Activated CD4-positive, alpha-beta T cell treated with anti-CD3 and anti-CD28 coated beads for 36 hours (primary cell): ENCODE measurements at places on chromosomes 16 and 17. TPM values are rescaled to one million over a fixed set of nuclear protein-coding genes. Genes with fewer than 3 reads are reported as not detected.
A peak's percentile ranks its signal among the peaks of the same experiment; 100 is the strongest.

The CBFA2T3 gene
- total RNA-seq = 0.34 TPM

The CA4 gene
- not detected for total RNA-seq

The SLC12A3 gene
- total RNA-seq = not detected

The RNF157 gene
- total RNA-seq = 24.0 TPM

The CCL1 gene
- total RNA-seq = 0.32 TPM

The ZKSCAN2 gene
- 5.5 TPM for total RNA-seq

The USP22 gene
- total RNA-seq = 173 TPM

The KIF2B gene
- total RNA-seq = not detected

The SMTNL2 gene
- total RNA-seq = not detected

The PRCD gene
- not detected for total RNA-seq

The NUFIP2 gene
- total RNA-seq = 93.1 TPM

The PDILT gene
- not detected for total RNA-seq

- no peak for DNase-seq
Observed at GRCh38 chr17:15124264-15124595, 140.9 kb downstream of the PMP22 start.

GRCh38 chr17:44308320-44308818 is at the start of gene RUNDC3A:
Gene RUNDC3A (plus strand): TSS chr17:44308601. CDS start chr17:44308833, 232 bp downstream.
- DNase-seq = peak; percentile 91

DNA sequence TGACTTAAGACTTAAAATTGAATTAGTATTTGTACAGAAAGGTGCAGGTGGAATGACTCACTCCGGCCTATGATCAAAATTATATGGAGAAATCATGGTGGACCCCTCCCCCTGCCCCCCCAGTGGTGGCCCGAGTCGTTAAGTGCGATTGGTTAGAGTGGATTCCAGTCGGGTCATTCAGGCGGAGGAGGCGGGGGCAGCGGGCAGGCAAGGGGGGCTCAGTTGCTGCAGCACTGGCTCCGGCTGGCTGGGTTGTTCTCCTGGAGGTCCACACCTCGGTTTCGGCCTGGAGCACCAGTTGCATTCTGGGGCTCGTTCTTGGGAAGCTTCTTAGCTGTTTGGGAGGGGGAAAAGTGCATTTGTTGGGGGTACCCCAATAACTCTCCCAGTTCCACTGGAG is 3.0 kb downstream of the HSPB9 start:
- no peak for DNase-seq

DNA sequence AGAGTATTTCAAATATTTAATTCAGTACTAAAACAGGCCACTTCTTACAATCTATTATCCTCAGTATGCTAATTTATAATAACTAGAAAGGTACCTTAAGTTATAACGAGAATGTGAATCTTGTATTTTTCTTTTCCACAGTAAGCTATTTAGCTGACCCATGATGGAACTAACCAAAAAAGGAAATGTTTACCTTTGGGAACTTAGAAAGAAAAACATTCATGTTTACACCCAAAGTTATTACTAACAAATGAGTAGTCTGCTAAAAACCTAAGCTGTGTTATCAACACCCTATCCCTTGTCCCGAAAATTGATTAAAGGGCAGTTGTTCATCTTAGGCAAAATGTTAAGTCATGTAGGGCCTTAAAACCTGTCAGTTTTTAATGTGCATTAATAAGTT is 8.1 kb downstream of the GNA13 start:
- no peak for DNase-seq

GRCh38 chr16:84911486-84912216 is 91.9 kb downstream of the CRISPLD2 start:
- no peak for DNase-seq

- no peak for DNase-seq
Observed at GRCh38 chr16:19831678-19832077, 53.0 kb downstream of the GPRC5B start.

DNA sequence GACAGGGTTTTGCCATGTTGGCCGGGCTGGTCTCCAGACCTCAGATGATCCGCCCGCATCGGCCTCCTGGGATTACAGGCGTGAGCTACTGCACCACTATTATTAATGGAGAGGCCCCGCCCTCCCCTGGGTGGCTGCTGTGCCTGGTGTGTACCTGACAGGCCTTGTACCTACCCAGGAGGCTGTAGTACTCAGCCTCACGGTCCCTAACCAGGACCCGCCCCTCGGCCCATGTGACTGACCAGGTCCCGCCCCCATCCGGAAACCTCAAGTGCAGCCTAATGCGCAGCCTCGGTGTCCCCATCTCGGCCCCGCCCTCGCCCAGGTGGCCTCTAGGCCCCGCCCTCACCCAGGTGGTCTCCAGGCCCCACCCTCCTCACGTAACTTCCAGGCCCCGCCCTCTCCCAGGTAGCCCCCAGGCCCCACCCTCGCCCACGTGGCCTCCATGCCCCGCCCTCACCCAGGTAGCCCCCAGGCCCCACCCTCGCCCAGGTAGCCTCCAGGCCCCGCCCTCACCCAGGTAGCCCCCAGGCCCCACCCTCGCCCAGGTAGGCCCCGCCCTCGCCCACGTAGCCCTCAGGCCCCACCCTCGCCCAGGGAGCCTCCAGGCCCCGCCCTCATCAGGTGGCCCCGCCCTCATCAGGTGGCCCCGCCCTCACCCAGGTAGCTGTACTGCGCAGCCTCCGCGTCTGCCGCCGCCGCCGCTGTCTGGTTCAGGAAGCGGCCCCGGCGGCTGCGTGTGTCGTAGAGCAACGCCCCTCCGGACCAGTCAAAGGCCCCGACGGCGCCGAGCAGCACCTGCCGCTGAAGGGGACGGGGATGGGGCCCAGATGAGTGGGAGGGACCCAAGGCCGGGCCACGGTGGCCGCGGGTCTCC is 31.0 kb downstream of the HASPIN start:
- peak; percentile 88 for DNase-seq

DNA sequence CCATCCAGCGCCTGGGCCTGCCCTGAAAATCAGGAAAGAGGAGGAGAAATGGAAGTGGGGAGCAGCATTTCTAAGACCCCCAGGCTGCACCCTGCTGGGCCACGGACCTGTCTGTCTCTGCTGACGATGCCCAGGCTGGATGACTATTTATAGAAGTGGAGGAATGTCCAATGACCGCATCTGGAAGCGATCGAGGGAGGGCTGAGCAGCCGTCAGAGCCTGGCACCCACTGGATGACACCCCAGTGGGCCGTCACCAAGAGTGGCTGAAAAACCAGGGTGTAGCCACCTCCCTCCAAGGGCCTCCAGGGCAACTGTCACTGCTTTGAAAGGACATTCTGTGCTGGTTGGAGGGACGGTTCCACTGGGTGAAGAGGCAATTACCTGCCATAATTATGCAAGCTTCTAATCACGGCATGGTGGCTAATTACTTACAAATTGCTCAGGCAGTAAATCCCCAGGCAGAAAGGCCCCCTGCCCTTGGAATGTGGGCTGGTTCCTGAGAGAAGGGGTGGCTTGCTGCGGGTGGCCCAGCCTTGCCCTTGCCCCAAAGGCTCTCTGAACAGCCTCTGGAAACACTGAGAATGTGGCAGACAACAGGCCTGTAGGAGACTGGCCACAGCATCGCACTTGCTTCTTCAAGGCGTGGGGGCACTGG is 332.1 kb downstream of the C16orf95 start:
- no peak for DNase-seq

- DNase-seq = peak; percentile 26
Observed at GRCh38 chr17:80811181-80812105, 180.2 kb upstream of the CHMP6 start.

GRCh38 chr16:10987361-10988163 is 43.2 kb downstream of the CLEC16A start:
- peak; percentile 24 for DNase-seq

GRCh38 chr16:3689731-3690130 is 27.6 kb downstream of the TRAP1 start:
- no peak for DNase-seq

GRCh38 chr17:32976605-32977004 is 15.0 kb upstream of the SPACA3 start:
- DNase-seq = no peak

GRCh38 chr17:1896243-1897104 is 66.7 kb downstream of the RPA1 start:
- DNase-seq = no peak

DNA sequence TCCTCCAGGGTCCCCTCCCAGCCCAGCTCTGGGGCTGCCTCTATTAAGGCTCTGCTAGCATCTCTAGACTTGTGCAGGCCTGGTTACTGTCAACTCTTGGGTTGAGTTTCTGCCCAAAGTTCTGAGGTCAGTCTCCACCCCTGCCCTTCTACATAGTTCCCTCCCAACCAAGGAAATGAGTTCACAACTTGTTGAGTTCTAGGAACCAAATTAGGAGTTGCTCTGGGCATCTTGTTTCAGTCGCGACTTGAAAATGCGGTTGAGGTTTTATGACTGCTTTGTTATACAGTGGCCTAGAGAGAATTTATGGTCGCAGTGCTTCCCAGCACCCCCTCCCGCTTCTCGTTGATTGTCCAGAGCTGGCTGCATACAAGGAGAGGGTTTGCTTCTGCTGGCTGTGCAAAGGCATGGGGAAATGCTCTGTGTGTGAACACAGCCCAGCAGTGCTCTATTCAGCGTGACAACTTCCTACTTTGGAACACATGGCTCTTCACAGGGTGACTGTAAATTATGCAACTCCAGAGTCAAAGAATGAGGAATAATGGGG is 20.2 kb downstream of the GNAO1 start:
- DNase-seq = no peak

- no peak for DNase-seq
Observed at GRCh38 chr17:65093930-65094329, 37.4 kb upstream of the GNA13 start.

GRCh38 chr16:52727441-52727840 is 180.5 kb upstream of the TOX3 start:
- DNase-seq = no peak

DNA sequence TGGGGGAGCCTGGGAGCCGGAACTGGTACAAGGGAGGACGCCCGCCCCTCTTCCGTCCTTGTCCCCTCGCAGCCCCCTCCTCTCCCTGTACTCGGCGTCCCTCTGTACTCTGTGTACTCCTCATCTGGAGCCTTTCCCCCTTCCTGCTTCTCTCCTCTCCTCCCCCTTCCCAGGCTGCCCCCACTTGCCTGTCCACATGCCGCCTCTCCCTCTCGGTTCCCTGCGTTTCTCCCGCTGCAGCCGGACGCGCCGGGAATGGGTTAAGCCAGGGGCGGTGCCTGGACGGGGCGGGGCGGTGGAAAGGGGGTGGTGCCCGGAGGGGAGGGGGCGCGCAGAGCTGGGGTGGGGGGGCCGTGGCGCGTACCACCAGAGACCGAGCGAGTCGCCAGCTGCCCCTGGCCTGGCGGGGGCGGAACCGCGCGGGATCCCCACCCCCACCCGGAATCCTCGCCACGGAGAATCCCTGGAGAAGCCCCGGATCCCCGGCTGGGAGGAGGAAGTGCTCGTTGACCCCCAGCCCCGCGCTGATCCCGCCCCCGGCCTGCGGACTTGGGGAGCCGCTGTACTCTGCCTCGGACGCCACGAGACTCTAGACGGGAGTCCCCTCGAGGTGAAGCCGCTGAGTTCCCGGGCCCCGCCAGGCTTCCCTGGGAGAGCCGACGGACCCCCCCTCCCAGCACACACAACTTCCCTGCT is 22.6 kb downstream of the GJD3 start:
- DNase-seq = no peak

DNA sequence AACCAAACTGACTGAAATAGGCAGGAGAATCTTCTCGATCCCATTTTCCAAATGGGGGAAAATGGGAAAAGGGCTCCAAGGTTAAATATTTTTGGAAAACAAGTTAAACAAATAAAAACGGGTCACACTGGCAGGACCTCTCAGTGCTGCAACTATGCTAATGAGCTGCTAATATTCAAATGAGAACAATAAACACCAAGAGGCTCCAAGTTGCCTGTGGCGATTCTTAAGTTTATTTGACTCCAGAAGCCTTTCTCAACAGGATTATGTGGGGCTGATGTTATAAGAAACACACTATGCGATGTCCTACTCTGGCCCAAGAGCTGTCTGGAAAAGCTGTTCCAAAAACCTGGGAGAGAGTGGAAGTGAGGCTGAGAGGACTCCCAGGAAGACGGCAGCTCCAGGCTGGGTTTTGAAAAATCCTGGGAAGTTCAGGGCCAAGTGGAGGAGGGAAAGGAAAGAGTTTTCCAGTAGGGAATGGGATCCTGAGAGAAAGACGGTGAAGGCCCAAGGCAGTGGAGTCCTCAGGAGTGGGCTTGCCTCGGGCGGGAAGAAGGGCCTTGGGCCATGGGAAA is 21.4 kb downstream of the WNT3 start:
- DNase-seq = no peak

GRCh38 chr16:57315416-57315815 is 30.9 kb upstream of the PLLP start:
- DNase-seq = no peak

- no peak for DNase-seq
Observed at GRCh38 chr16:10517868-10518267, 62.5 kb downstream of the EMP2 start.

- DNase-seq = no peak
Observed at GRCh38 chr17:260944-261343, 79.5 kb upstream of the DOC2B start.
